ENCODE measurements at places on chromosomes 1 and 21. TPM values are rescaled to one million over a fixed set of nuclear protein-coding genes. Genes with fewer than 3 reads are reported as not detected.

The SFN gene
- 1.5 TPM for total RNA-seq

The PHLDA3 gene
- total RNA-seq, result 78.7 TPM

The LRRC38 gene
- under 0.01 TPM for total RNA-seq

The FAM131C gene
- total RNA-seq, result 0.65 TPM

The ABCD3 gene
- total RNA-seq, result 31.2 TPM

The OR13G1 gene
- total RNA-seq, result not detected

The TMEM39B gene
- 8.1 TPM for total RNA-seq

The OR2AK2 gene
- total RNA-seq, result not detected

The SMPDL3B gene
- not detected for total RNA-seq

The CLEC20A gene
- total RNA-seq, result not detected

The CSF1 gene
- total RNA-seq, result 161 TPM

The CRNN gene
- not detected for total RNA-seq

The LRRC53 gene
- not detected for total RNA-seq

The INSRR gene
- total RNA-seq, result under 0.01 TPM

The ENTREP3 gene
- 7.0 TPM for total RNA-seq

The S100A7A gene
- not detected for total RNA-seq

The ADGRL2 gene
- 74.9 TPM for total RNA-seq

All from hair follicle dermal papilla cell (primary cell).